IMR-90 (cell line): ENCODE measurements at places on chromosomes 4 and X. TPM values are rescaled to one million over a fixed set of nuclear protein-coding genes. Genes with fewer than 3 reads are reported as not detected.

GRCh38 chr4:182648766-182649165 lies 268.4 kb downstream of the DCTD start:
- no peaks in the 10 kb centered on the region for H3K36me3 ChIP-seq
- H3K27ac ChIP-seq, result no peak overlapping the region
- peaks cover 8% of the 10 kb centered on the region for H3K4me1 ChIP-seq
- DNase-seq, result no peak
- H3K4me3 ChIP-seq, result no peak overlapping the region
- no peaks in the 10 kb centered on the region for H3K27me3 ChIP-seq

GRCh38 chr4:187944179-187944578 lies 51.4 kb upstream of the ZFP42 start:
- H3K4me3 ChIP-seq, result no peak overlapping the region
- H3K27me3 ChIP-seq, result no peaks in the 10 kb centered on the region
- no peak for DNase-seq
- H3K36me3 ChIP-seq, result no peaks in the 10 kb centered on the region
- no peaks in the 10 kb centered on the region for H3K4me1 ChIP-seq
- H3K27ac ChIP-seq, result no peak overlapping the region

DNA sequence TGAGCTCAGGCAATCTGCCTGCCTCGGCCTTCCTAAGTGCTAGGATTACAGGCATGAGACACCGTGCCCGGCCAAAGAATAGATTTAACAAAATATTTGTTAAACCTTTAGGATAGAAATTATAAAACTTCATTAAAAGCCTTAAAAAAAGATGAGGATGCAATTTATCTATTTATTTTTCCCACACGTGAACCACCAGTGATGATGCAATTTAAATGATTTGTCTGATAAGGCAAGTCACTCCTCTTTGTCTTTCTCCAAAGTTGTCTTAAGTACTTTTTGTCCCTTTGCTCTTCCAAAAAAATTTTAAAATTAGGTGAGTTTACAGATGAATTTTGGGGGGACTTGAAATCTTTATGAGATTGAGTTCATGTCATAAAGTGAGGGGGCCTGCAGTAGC lies 58.2 kb downstream of the SLC34A2 start:
- DNase-seq, result no peak
- H3K27me3 ChIP-seq, result no peaks in the 10 kb centered on the region; the same call in 1 of the 2 replicates
- no peak overlapping the region for H3K27ac ChIP-seq
- H3K36me3 ChIP-seq, result no peaks in the 10 kb centered on the region
- no peaks in the 10 kb centered on the region for H3K4me1 ChIP-seq

- no peaks in the 10 kb centered on the region for H3K36me3 ChIP-seq
- no peaks in the 10 kb centered on the region for H3K4me1 ChIP-seq
- no peak within 1 kb of the TSS for H3K27ac ChIP-seq
- H3K27me3 ChIP-seq, result peaks cover 2% of the 10 kb centered on the region; the same call in 1 of the 2 replicates
These were observed at the start of gene CYBB for GRCh38 chrX:37779857-37780256. TSS of gene CYBB (plus strand) at chrX:37780059. CDS start at chrX:37780078, 19 bp downstream.

GRCh38 chr4:126004941-126005340 lies 690.2 kb downstream of the FAT4 start:
- no peaks in the 10 kb centered on the region for H3K36me3 ChIP-seq
- DNase-seq, result peak; percentile 60
- no peaks in the 10 kb centered on the region for H3K27me3 ChIP-seq
- no peak overlapping the region for H3K27ac ChIP-seq
- H3K4me3 ChIP-seq, result no peak overlapping the region
- no peaks in the 10 kb centered on the region; the same call in 1 of the 2 replicates for H3K4me1 ChIP-seq

- H3K36me3 ChIP-seq, result no peaks in the 10 kb centered on the region
- DNase-seq, result no peak
- no peak overlapping the region for H3K27ac ChIP-seq
- H3K4me3 ChIP-seq, result no peak overlapping the region
These were observed 1.2 kb upstream of the FSTL5 start for GRCh38 chr4:162164906-162165510.

GRCh38 chrX:47175588-47175980 lies 18.0 kb upstream of the UBA1 start:
- H3K4me3 ChIP-seq, result no peak overlapping the region
- no peak overlapping the region for H3K27ac ChIP-seq
- H3K36me3 ChIP-seq, result peaks cover 51% of the 10 kb centered on the region
- H3K27me3 ChIP-seq, result peaks cover 22% of the 10 kb centered on the region; the same call in 1 of the 2 replicates
- no peaks in the 10 kb centered on the region for H3K4me1 ChIP-seq

- no peak for DNase-seq
- no peak overlapping the region for H3K27ac ChIP-seq
- H3K36me3 ChIP-seq, result no peaks in the 10 kb centered on the region
- H3K27me3 ChIP-seq, result peaks cover 76% of the 10 kb centered on the region
These were observed 981 bp upstream of the PITX2 start for GRCh38 chr4:110623718-110624397.

DTHD1 gene
- total RNA-seq, result not detected in 2 replicates

ARR3 gene
- not detected in 2 replicates for total RNA-seq

HNRNPD gene
- total RNA-seq, result 9.7 and 26.1 TPM in 2 replicates

PNCK gene
- total RNA-seq, result 0.18 TPM in 1 of 2 replicates, not detected in the other

LANCL3 gene
- not detected in 2 replicates for total RNA-seq
